ENCODE measurements at places on chromosomes 11 and 22.

DNA sequence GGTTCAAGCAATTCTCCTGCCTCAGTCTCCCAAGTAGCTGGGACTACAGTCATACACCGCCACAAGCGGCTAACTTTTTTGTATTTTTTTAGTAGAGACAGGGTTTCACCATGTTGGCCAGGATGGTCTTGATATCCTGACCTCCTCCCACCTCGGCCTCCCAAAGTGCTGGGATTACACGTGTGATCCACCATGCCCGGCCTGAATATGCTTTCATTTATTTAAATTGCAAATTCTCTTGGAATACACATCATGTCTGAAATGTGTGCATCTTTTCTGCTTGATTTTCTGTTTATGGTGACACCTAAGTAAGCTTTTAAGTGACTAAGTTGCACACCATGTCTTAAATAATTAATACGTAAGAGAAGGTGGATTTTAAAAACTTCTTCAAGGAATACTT lies 31.7 kb downstream of the IZUMO1R start:
- no peak for DNase-seq

DNA sequence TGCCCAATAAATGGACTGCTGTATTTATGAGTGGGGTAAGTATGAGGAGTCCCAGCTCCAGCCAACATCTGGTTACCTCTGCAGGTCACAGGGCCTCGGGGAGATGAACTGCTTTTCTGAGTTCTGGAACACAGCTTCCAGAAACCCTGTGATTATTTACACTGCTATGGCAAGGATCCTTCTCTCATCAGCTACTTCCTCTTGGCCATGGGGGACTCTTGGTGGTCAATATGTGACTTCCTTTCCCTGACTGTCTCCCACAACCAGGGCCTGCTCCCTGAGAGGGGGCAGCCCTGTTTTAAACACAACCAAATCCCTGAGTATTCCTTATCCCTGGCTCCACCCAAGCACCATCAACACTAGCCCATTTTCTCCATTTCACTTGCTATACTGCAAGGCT lies 10.0 kb downstream of the RHOG start:
- no peak for DNase-seq

GRCh38 chr11:76206327-76207081 lies at the start of gene WNT11:
TSS of gene WNT11 (minus strand) at chr11:76206502. CDS start at chr11:76206407, 95 bp downstream.
- DNase-seq = no peak

DNA sequence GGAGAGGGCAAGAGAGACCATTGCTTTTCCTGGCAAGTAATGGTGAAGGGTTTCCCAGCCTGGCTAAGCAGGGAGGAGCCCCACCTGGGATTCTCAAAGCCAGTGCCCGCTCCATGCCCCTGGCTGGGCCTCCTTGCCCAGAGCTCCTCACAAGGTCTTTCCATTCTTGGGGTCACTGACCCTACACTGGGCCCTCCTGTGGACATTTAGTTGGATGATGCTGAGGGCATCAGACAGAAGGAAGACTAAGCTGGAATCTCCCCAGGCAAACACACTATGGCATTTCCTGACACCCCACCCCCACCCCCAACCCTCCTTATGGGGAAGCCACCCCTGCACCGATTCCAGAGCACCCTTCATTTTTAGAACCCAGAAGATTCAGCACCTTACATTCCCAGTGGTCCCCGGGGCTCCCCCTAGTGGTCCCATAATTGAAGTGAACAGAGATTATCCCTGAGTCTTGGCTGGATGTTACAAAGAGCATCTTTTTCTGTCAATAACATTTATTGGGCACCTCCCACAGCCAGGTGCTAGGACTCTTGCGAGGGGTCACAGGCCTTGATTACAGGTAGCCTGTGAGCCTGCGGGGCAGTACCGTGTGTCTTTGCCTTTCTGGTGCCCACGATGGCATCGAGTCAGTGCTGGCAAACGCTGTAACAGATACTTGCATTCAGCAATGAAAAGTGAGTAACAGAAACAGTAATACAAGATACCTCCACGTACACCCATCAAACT lies 548.5 kb downstream of the BUD13 start:
- peak; percentile 5 for DNase-seq

DNA sequence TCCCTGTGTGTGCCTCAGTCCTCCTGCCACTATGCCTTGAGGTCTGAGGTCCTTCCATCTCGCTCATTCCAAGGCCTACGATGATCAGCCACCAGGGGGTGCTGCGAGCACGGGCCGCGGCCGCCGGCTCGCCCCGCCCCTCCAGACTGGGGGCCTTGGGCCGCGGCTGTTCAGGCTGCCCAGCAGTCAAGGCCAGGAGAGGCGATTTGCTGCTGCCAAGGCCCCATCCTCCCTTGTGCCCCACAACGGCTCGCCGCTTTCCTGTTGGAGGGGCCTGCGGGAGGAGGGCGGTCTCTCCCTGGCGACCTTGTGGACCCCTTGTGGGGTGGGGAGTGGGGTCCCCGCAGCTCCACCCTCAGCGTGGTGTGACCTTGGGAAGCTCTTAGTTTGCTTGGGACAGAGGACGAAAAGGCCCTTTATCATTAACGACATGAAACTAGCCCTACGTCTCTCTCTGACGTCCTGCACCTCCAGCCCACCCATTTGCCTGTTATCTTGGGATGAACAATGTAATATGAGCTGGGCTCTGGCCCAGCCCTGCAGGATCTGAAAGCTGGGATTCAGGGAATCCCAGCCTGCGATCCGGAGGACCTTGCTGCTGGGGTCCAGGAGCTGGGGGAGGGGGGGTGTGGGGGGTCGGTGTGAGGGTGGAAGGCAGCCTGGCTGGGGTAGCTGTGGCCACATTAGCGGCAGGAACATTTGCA lies 5.3 kb upstream of the GALR3 start:
- peak; percentile 58 for DNase-seq

DNA sequence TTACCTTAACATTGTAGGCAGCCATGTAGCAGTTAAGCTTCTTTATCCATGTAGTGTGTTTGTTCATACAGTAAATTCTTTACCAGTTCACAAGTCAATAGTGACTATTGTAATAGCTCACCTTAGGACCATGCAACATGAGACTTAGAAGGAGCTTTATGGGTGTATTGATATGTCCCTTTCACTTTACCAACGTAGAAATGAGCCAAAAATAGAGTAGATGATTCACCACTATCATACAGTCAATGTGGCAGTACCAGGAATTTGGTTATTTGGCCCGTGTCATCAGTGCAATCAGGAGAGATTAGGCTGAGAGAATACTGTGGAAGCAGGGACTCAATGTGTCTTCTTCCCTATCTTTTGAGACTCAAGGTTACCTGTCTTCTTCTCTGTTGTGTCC lies 4.7 kb downstream of the ZDHHC13 start:
- DNase-seq = no peak

DNA sequence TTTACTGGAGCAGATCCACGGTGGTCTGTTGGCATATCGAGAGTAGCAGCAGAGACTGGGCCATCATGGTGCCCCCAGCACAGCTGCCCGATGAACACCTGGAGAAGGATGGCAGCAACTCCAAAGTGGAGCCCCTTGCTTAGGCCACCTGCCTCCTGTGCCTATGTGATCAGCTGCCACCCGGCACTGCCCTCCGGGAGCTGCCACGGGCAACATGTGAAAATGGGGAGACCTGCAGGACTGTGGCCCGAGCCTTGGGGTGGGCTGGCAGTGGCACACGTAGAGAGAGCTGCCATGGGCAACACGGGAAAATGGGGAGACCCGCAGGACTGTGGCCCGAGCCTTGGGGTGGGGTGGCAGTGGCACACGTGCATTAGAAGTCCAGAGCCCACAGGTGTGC lies 3.1 kb downstream of the FXYD2 start:
- DNase-seq = no peak

- DNase-seq = no peak
Measured at GRCh38 chr11:132346558-132347148, 976.2 kb downstream of the NTM start.

GRCh38 chr11:15901054-15901453 lies 455.3 kb downstream of the SOX6 start:
- DNase-seq = no peak

GRCh38 chr11:59783632-59784090 lies 26.9 kb downstream of the MRPL16 start:
- no peak for DNase-seq

- no peak for DNase-seq
Measured at GRCh38 chr22:49398646-49399045, 429.0 kb downstream of the BRD1 start.

DNA sequence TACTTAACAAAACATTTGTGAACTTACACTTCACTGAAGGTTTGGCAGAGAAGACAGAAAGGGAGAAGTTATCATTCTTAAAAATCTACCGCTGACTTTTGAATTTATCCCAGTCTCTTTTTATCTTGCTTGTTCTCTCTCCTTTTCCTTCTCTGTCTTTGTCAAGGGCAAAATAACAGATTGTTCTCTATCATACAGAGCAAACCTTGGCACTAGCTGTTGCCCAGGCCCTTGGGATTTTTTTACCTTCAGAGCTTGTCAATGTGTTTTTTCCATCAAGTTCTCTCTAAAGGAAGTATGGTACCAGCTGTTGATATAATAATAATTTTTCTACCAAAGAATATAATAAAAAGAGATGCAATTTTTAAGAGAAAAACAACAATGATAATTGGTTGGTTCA lies 67.2 kb downstream of the PPME1 start:
- DNase-seq = no peak

- no peak for DNase-seq
Measured at GRCh38 chr11:706439-706956, 467 bp downstream of the EPS8L2 start.

DNA sequence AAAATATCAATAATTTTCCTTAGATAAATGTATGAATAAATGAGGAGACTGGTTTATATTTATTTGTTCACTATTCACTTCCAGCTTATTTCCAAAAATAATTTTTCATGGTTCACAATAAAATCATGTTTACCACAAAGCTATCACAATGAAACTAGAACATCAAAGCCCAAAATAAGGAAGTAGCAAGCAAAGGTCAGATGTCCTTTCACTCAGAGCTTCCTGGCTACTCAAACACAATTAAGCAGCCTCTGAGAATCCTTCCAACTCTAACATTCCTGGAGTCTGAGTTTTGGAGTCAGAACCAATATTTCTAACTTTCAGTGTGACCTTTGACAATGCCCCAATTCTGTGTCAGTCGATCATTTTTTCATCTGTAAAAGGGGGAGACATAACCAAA lies 527.0 kb downstream of the SOX6 start:
- no peak for DNase-seq

- DNase-seq = no peak
Measured at GRCh38 chr22:49667236-49667635, 160.4 kb downstream of the BRD1 start.

DNA sequence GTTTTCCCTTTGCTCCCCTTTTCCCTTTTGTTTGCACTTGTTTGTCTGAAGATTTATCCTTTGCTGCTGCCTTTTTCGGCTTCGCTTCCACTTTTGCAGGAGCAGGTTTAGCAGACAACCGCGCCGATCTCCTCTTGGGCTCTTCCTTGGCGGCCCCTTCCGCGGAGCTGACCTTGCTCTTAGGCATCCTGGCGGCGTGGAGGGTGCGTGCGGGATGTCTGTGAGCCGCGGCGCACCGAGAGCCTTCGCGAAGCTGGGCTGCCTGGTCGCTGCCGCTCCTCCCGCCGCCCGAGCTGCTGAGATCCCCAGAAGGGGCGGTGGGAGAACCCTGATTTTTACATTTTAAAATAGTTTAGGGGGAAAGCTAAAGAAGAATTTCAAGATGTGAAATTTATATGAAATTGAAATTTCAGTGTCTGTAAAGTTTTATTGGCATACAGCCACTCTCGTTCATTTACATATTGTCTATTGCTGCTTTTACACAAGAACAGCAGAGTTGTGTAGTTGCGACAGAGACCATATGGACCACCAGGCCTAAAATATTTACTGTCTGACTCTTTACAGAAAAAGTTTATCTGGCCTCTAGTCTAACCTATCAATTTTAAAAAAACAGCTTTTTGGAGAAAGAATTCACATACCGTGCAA lies 105.2 kb upstream of the RRM1 start:
- no peak for DNase-seq

- no peak for DNase-seq
Measured at GRCh38 chr11:128498721-128499245, 88.6 kb downstream of the ETS1 start.

GRCh38 chr11:15845261-15845660 lies 511.1 kb downstream of the SOX6 start:
- DNase-seq = no peak

DNA sequence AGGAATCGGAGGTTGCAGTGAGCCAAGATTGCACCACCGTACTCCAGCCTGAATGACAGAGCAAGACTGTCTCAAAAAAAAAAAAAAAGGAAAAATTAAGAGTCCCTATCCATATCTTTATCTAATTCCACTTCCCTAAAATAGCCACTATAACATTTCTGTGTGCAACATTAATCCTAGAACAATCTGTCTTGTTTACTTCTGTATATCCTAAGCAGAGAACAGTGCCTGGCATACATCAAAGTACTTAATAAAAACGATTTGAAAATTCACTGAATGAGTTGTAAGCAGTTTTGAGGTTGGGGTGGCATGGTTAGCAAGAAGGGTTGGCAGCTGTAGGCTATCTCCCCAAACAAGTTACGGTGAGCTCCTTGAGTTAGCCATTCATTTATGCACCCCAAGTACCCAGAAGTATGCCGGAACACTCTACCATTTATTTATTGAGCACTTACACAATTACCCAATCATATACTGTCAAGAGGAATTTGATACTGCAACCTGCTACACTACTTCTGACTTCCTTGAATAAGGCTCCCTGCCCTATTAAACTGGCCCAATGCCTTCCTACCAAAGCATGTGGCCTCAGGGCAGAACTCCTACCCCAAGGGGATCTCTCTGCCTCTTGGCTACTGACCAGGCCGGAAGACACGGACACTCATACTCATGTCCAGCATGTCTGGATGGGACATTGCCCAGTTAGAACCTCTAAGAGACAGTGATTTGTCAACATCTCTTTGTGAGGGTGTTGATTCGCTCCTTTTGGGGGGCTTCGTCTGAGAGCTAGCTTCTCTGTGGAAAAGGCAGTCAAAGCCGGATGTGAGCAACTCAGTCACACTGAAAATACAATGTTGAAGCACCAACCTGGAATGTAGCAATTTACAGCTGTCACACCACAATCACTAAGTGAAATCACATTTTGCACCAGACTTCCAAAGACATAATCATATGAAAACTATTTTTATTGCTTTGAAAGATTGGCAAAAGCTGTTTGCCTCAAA lies 16.3 kb upstream of the TMEM41B start:
- no peak for DNase-seq

GRCh38 chr22:39731881-39732555 lies 161.5 kb downstream of the CACNA1I start:
- DNase-seq = no peak

GRCh38 chr11:76033699-76034098 lies 172.6 kb downstream of the WNT11 start:
- no peak for DNase-seq

GRCh38 chr11:65611758-65612603 lies 2.0 kb downstream of the MAP3K11 start:
- DNase-seq = no peak

Measured in stimulated activated CD8-positive, alpha-beta memory T cell treated with anti-CD3 and anti-CD28 coated beads, Interleukin-7, amount 100 ng/mL, for 1 hour (primary cell).